ENCODE measurements at places on chromosomes 16 and 17. TPM values are rescaled to one million over a fixed set of nuclear protein-coding genes. Genes with fewer than 3 reads are reported as not detected.

The GPR139 gene
- not detected for total RNA-seq

The KRTAP9-8 gene
- not detected for total RNA-seq

The ST3GAL2 gene
- 25.7 TPM for total RNA-seq

The C16orf46 gene
- total RNA-seq = 0.63 TPM

The MT3 gene
- 4.3 TPM for total RNA-seq

The SLC13A5 gene
- not detected for total RNA-seq

The GPR179 gene
- total RNA-seq = not detected

The PLA2G10 gene
- not detected for total RNA-seq

The ALOX12B gene
- 0.48 TPM for total RNA-seq

All from activated naive CD4-positive, alpha-beta T cell treated with anti-CD3 and anti-CD28 coated beads, Interleukin-2, amount 10 ng/mL, durations not matched to agents 5 hours and 36 hours (primary cell).